Fibroblast of the conjunctiva (primary cell): ENCODE measurements at places on chromosomes 3 and 15.

DNA sequence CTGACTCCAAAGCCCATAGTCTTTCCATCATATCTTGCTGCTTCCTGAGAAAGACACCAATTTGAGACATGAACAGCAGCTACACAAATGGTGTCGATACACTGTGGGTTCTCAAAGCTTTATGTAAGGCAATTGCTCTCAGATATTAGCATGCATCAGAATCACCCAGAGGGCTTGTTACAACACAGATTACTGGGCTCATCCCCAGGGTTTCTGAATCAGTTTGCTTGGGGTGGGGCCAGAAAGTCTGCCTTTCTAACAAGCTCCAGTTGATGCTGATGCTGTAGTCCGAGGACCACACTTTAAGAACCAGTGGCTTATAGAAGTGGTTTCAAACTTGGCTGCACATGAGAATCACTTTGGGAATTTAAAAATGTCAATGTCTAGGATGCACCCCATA is 86.5 kb downstream of the SEMA6D start:
- DNase-seq, result no peak

- DNase-seq, result no peak
These were observed 60.9 kb downstream of the ASB7 start for GRCh38 chr15:100663086-100663914.

GRCh38 chr3:23294770-23295387 is 91.8 kb downstream of the UBE2E2 start:
- DNase-seq, result no peak

GRCh38 chr3:94990952-94991705 is 928.3 kb downstream of the NSUN3 start:
- DNase-seq, result no peak

GRCh38 chr15:66833371-66833770 is 131.3 kb downstream of the SMAD6 start:
- no peak for DNase-seq

DNA sequence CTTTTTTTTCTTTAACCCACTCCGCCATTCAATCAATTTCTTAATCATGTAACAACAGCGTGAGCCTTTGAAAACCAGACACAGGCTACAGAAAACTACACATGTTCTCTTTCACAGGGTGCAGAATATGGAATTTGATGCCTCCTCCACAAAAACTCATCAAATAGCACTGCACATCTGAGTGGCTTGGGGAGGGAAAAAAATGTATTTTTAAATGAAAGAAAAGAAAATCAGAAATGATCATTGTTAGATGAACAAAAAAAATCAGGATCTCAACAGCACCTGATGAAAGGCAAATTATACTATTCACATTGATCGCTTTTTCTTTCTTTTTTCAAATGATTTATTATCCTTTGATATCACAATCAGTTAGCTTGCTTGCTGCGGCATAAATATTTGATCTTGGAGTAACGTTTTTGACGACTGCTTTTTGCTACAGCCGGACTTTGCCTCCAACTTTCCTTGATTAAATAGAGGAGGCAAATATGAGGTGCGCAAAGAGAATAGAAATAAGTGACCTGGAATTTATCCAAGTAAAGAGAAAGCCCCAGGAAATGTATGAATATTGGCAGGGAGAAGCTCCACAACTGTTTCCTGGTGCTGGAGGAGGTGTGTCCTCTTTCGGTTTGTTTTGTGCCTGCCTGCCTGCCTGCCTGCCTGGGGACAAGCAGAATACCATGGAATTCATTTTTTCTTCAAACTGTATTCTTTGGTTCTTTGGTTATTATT is 63.1 kb downstream of the EDEM1 start:
- DNase-seq, result no peak

DNA sequence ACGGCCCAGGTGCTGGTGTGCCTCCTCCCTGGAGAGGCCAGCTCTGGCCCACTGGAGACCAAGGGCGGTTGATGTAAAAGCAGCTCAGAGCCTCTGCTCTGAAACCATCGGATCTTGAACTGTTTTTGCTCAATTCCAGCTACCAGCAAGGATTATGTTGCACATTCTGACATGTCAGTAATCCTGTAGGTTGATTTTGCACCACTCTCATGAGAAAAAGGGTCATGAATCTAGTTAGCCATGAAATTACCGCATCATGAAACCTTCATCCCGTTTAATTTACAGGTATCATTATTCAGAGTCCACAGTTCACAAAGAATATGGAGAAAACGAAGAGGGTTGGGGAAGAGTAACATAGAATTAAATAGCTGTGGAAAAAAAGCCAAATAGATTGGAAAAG is 120.4 kb upstream of the NSMCE3 start:
- no peak for DNase-seq

- no peak for DNase-seq
These were observed 81.5 kb downstream of the C3orf70 start for GRCh38 chr3:185071287-185071800.

DNA sequence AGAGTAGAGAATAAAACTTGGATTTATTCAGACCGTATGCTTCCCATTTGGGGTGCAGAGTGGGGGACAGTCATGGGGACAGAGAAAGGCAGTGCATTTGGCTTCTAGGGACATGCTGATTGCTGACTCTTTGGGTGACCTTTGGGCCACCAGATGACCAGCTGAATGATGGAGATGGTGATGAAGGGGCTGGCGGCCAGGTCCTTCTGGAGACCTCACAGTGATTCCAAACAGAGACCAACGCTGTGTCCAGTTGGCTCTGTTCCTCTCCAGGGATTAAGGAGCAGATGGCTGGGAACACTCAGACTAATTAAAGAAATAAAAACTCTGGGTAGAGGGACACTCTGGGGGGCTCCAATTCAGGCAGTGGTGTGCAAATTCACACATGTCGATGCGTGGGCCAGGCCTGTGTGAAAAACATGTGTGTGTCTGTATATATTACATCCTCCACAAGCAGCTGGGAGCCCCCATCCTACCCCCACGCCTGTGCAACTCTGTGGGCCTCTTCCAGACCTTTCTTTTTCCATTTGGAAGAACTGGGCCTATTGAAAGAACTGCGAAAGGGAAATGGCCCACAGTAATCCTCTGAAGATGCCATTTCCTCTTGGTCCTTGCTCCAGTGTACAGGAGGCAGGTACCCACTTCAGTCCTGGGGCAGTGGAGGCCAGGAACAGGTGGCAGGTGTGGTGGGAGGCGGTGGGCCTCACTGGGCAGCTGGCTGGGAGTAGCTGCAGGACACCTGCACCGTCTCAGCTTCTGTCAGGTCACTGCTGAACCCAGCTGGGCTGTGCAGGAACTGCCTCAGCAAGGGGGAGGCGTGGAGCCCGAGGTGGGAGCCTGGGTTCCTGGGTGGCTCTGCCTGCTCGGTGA is 8.9 kb downstream of the XIRP1 start:
- DNase-seq, result no peak

GRCh38 chr3:121696186-121696585 is 35.5 kb upstream of the HCLS1 start:
- no peak for DNase-seq

DNA sequence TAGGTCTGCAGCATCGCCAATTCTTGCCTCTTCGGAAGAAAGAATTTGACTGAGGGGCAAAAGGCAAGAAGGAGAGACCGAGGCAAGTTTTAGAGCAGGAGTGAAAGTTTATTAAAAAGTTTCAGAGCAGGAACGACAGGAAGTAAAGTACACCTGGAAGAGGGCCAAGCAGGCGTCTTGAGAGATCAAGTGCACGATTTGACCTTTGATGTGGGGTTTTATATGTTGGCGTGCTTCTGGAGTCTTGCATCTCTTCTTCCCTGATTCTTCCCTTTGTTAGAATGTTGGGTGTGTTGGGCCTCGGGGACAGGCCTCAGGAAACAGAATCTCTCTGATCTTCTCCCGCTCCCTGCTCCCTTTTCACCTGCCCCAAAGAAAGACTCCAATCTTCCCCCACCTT is 40.6 kb upstream of the FLNB start:
- no peak for DNase-seq

- no peak for DNase-seq
These were observed 318.6 kb downstream of the FHIT start for GRCh38 chr3:60932643-60933042.

- DNase-seq, result no peak
These were observed 6.9 kb downstream of the PLCH1 start for GRCh38 chr3:155737844-155738460.

DNA sequence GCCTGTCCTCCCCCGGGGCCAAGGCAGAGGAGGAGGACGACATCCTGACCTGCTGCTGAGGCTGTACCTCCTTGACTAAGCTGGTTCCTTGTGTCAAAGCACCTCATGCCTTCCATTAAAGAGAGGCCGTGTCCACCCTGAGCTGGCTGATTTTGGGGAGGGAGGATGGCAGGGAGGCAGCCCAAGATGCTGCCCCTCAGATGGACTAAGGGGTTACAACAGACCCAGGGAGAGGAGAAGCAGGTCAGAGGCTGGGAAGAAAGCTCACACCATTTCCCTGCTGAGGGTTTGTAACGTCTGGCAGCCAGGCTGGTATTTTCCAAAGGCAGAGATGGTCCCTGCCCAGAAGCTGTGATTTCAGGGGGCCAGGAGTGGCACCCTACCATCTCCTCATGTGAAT is 2.7 kb upstream of the ITIH3 start:
- DNase-seq, result no peak

DNA sequence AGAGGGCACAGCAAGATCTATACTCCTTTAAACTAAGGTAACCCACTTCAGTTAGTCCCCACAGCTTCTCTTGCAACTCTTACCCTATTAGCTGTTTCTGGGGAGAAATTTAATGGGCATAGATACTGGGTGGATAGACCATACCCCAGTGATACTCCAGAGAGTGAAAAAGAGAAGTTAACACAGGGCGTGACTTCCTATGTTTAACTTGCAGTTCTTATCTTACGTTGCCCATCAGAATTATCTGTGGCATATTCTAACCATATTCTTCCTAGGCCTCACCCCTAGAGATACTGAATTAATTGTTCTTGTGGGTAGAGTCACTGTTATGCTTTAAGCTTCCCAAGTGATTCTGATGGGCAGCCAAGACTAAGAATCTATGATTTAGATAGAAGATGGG is 485.4 kb upstream of the TPRG1 start:
- no peak for DNase-seq

DNA sequence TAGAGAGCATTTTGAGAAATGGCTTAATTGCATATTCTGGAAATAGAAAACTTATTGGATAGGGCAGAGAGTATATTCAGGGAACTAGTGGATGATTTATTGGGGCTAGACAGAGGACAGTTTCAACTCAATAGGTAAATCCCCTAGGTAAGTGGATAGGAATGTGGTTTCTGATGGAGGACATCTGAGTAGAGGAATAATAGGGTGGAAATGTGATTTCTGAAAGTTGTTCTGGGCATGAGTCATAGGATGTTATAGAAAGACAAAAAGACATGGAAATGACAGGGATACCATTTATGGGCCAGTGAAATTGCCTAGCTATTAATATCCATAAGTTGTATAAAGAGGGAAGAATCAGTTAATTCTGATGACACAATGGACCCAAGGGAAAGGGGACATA is 563.3 kb upstream of the GOLIM4 start:
- DNase-seq, result no peak

GRCh38 chr3:188066141-188066540 is 87.8 kb upstream of the LPP start:
- no peak for DNase-seq

DNA sequence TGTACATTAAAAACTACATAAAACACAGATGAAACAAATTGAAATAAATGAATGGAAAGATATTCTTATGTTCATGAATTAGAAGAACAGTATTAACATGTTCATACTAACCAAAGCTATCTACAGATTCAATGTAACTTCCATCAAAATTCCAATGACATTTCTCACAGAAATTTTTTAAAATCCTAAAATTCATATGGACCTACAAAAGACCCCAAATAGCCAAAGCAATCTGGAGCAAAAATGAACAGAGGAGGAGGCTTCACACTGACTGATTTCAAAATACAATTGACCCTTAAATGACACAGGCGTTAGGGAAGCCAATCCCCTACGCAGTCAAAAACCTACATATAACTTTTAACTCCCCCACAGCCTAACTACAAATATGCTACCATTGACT is 39.4 kb downstream of the KPNA1 start:
- DNase-seq, result no peak

GRCh38 chr3:3799173-3800079 is at the start of gene LRRN1:
LRRN1 (plus strand) TSS chr3:3799431; CDS start chr3:3844642, 45,211 bp downstream.
- no peak for DNase-seq

GRCh38 chr3:46946856-46947545 is 29.5 kb downstream of the CCDC12 start:
- no peak for DNase-seq

DNA sequence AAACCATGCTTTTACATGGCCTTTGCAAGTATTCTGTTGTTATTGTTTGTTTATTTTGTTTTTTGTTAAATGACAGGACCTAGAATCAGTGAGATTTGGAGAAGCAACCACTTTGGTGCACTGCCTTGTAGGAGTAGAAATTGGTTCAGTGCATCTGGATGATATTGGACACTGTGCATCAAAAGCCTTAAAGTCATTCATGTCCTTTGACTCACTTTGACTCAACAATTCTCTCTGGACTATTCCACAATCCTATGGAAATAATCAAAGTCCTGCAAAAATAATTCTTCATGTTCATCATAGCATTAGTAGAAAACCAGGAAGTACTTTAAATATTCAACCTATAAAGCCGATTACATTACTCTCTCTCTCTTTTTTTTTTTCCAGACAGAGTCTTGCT is 224.8 kb downstream of the ABHD5 start:
- DNase-seq, result no peak

GRCh38 chr3:188853856-188854771 is 317.7 kb upstream of the TPRG1 start:
- DNase-seq, result peak; percentile 93

- DNase-seq, result no peak
These were observed 102.8 kb downstream of the KCNH8 start for GRCh38 chr3:19250959-19251610.

DNA sequence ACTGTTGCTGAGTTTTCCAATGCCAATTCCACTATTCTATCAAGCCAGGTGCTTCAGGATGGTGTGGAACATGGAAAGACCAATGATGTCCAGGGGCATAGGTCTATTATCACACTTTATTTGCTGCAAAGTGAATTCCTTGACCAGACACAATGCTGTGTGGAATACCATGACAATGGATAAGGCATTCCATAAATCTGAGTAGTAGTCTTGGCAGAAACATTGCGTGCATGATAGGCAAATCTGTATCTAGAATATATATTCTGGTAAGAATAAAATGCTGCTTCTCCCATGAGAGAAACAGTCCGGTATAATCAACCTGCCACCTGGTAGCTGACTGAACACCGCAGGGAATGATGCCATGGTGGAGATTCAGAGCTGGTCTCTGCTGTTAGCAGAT is 70.0 kb upstream of the ALDH1A3 start:
- DNase-seq, result no peak

GRCh38 chr3:81908561-81908960 is 147.1 kb upstream of the GBE1 start:
- DNase-seq, result no peak

DNA sequence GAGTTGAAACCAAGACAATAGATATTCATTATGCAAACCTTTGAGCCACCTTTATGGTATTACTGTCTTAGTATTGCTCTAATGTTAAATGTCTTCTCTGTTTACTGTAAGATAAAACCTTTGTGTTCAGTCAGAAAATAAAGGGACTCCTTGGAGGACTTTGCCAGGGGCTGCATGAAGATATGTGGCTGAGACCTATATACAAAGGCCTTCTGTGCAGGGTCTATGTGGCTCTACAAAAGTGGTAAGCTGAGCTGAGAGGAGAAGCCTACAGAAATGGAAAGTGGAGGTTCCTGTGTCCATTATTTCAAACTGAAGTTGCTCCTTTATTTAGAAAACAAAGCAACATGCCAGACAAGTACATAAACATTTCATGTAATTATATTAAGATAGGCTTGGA is 131.5 kb downstream of the FNDC3B start:
- DNase-seq, result no peak

- no peak for DNase-seq
These were observed 87.6 kb downstream of the P2RY1 start for GRCh38 chr3:152922554-152922953.
